Ovary (tissue), 10 donors: ENCODE measurements at places on chromosomes 16 and 17. TPM values are rescaled to one million over a fixed set of nuclear protein-coding genes. Genes with fewer than 3 reads are reported as not detected.

DNA sequence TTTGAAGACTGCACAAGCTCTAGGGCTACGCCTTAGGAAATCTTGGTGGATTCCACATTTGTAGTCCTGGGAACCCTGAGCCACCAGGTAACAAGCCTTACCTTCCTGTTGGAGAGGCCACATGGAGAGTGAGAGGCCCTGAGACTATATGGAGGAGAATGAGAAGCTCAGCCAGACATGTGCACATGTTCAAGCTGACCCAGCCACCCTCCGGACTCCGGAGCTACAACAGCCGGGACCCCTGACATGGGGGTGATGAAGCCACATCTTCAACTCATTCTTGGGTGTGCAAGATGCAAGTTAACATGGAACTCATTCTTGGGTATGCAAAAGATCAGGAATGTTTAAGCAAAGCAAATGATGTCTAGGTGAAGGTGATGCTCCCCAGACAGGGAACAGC lies 62.7 kb downstream of the GNA13 start:
- no peak overlapping the region for H3K27ac ChIP-seq
- no peaks in the 10 kb centered on the region for H3K27me3 ChIP-seq
- H3K4me1 ChIP-seq = no peaks in the 10 kb centered on the region

DNA sequence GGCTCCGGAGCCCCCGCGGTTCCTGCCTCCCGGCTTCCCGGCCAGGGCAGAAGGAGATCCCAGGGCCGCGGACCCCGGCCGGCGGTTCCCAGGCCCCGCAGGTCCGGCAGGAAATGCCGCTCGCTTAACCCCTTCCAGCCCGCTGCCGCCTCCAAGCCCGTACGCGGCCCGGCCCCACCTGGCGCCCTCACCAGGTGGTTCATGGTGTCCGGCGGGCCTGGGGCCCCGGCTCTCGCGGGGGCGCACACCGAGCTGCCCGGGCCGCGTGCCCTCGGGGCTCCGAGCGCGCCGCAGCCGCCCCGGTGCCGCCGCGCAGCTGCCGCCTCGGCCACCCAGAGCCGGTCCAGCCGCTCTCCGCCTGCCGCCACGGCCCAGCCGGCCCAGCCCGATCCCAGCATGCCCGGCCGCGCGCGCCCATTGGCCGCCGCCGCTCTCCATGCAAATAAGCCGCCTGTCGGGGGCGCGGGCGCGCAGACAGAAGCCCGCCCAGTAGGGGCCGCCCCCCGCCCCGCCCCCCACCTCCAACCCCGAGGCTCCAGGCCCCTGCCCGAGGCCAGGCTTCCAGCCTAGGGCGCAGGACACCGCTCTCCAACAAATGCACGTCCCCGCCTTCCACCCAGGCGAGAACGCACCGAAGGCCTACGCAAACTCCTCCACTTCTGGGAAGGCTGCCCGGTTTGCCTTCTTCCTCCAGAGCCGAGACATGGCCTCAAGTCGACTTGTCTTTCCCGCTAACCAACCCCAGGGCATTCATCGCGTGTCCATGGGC lies at the start of gene BCAR1:
BCAR1 (minus strand) TSS at position 345 of the 769 bp plus-strand sequence; CDS start at position 203, 142 bp downstream.
- H3K27me3 ChIP-seq = no peaks in the 10 kb centered on the region
- peak within 1 kb of the TSS; percentile 53 for H3K27ac ChIP-seq
- peak; percentile 89 for DNase-seq

The DNAI2 gene
- not detected for total RNA-seq

The KCNAB3 gene
- 0.83 TPM for total RNA-seq

DNA sequence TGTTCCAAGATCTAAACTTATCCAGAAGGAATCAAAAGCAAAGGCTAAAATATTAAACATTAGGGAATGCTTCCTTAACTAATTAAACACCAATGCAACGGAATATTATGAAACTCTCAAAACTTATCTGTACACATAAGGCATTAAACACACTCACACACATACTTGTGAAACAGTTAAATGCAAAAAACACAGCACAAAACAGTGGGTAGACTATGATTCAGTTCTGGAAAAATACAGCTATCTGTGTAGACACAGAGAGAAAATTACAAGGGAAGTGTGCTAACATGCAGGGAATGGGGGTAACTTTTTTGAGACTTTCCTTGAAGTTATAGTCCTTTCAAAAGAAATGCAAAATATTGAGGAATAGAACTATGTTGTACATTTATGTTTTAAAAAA lies 36.7 kb upstream of the CCL1 start:
- H3K4me1 ChIP-seq = no peaks in the 10 kb centered on the region
- H3K36me3 ChIP-seq = no peaks in the 10 kb centered on the region
- H3K4me3 ChIP-seq = no peak overlapping the region
- no peak for DNase-seq
- H3K27me3 ChIP-seq = no peaks in the 10 kb centered on the region
- no peak overlapping the region for H3K27ac ChIP-seq

GRCh38 chr16:30401768-30402425 lies 5.5 kb upstream of the ZNF771 start:
- H3K4me3 ChIP-seq = no peak overlapping the region
- H3K4me1 ChIP-seq = no peaks in the 10 kb centered on the region
- no peaks in the 10 kb centered on the region for H3K36me3 ChIP-seq
- no peak for DNase-seq
